ENCODE measurements at places on chromosomes 2 and 18. TPM values are rescaled to one million over a fixed set of nuclear protein-coding genes. Genes with fewer than 3 reads are reported as not detected.
A peak's percentile ranks its signal among the peaks of the same experiment; 100 is the strongest.

GRCh38 chr2:129490641-129491040, 488.8 kb upstream of the RAB6C start:
- no peak for DNase-seq

GRCh38 chr18:7940379-7940778, 373.3 kb downstream of the PTPRM start:
- no peak for DNase-seq

DNA sequence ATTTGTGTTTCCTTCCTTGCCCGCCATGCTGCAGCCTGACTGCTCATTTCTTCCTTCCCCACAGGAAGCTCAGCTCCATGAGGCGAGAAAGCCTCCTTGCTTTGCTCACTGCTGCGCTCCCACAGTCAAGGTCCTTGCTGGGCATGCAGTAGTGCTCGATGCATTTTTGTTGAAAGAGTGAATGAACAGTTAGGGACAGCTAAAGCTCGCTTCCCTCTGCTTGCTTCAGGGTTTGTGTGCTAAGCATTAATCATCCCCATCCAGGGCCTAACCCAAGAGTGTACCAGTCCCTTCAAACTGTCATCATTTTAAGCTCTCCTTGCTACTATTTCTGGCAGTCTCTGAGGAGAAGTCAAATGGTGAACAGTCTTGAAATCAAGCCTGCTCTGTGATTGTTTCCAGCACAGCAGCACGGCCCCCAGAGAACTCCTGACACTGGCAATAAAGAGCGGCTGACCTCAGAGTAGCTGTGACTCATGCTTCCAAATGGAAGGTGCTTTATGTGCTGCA, 171.7 kb upstream of the SOX11 start:
- DNase-seq: no peak

- peak; percentile 4 for DNase-seq
Measured at GRCh38 chr2:66305718-66306117, 129.2 kb upstream of the MEIS1 start.

GRCh38 chr2:217466805-217467204, 536.0 kb downstream of the TNS1 start:
- no peak for DNase-seq

- DNase-seq: no peak
Measured at GRCh38 chr18:10121786-10122515, 208.1 kb downstream of the VAPA start.

DNA sequence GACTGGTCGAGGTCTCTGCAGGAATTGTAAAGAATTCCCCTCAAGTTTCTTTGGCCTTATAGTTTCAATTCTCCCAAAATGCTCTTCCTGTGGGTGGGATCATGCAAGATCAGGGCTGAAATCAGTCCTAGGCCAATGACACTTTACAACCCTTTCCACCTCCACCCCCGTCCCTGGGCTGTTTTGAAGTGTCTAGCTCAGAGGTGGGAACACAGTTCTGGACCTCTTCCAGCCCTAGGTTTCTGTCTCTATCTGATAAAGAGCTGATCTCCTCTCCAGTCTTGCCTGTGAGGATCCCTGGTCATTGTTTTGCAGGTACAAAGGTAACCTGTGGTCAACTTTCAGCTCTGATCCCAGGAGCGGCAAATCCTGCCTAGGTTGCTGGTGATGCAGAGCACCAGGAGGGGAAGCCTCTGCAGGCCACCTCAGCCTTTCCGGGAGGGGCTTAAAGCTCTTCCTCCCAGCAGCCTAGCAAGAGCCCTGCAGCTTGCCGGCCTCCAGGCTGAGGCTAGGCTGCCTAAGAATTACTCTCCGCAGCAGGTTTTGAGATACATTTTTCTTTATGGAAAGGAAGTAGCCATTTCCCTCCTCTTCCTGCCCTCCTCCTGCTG, 69.8 kb upstream of the WIPF1 start:
- no peak for DNase-seq

GRCh38 chr18:23183411-23184150, 48.3 kb downstream of the CABLES1 start:
- DNase-seq: no peak

DNA sequence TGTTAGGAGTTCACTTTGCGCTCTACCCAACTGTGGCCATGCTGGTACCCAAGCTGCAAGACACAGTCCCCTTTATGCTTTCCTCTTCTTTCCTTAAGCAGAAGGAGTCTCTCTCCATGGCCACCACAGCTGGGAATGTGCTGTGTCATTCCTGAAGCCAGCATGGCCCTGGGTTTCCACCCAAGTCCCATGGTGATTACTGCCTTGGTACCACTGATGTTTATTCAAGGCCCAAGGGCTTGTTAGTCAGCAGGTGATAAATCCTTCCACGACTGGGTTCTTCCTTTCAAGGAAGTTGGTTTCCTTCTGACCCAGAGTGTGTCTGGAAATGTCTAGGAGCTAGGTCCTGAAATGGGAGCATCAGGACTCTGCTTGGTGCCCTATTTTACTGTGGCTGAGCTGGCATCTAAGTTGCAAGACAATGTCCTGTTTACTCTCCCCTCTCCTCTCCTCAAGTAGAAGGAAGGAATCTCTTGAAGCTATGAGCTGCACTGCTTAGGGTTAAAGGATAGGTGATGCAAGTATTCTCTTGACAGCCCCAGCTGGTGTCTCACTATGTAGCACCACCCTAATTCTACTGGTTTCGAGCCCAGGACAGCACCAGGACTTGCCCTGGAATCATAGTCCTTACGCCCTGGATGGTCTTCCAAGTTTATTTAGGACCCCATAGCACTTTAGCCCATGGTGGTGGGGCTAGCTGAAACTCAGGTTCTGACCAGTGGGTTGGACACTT, 18.7 kb upstream of the NUP35 start:
- DNase-seq: no peak

DNA sequence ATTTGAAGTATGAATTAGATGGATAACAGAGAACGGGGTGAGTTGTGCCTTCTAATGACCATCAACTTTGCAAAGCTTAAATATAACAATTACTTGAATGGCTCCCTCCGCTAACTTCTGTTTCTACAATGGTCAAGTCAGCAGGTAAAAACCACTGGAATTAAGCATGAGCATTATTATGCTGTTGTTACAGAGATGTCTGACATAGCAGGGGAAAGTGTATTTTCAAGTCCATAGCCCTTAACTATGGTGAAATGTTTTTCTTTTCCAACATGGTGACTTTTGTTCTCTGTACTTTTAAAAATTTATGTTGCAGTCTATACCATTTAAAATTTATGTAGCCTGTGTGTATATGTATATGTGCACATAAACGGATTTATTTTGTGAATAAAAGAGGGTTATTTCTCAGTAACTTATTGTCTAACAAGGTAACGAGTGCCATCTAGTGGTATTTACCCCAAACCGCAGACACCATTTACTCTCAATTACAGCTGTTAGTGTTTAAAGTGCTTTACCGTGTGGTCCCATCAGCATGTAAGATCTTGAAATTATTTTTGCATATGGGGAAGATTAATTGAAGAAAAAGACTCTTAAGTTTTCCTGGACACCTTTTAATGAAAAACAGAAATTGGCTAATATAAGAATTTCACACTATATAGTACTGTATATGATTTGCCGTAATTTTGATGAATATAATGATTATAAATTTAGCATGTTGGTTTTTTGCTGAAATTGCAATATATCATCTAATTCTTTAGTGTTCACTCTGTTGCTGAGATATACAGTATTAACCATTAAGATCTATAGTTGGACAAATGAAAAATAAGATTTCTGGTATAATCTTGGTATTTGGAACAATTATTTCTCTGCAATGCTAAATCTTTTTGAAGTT, 78.2 kb downstream of the UBE2E3 start:
- DNase-seq: no peak

- DNase-seq: no peak
Measured at GRCh38 chr2:218773881-218774280, 8.1 kb upstream of the CYP27A1 start.

GRCh38 chr2:27025861-27026851, 6.6 kb upstream of the TMEM214 start:
- DNase-seq: no peak

DNA sequence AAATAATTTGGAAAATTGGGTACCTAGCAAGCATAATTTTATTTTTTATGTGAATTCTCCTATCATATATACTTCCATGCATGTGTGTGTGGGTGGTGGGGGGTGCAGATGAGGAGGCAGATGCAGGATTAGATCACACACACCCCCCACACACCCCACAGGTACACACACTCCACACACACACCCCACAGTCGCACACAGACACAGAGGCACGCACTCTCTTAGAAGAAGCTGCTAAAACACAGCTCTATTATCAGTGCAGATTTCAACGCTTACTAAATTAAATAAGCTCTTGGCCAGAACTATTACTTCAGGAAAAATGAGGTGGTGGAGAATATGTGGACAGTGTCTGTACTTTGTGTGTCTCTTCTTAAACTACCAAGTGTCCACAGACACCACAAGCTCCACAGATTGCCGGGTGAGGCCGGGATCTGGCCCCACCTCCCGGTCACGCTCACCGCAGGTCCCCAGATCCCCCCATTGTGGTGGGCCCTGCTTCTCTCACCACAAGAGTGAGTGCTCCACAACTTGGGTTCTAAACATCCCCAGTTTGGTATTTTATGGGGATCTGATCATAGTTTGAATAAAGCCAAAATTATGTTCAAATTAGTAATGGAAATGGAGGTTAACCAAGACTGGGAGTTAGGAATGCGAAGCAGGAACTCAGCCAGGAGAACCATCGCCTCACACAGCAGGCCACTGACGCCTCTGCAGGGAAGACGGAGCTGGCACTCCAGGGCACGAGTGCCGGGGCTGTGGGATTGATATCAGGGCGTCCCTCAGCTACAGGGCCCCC, 102.1 kb downstream of the PXDN start:
- DNase-seq: no peak

GRCh38 chr2:230920167-230920566, 4.9 kb downstream of the GPR55 start:
- DNase-seq: no peak

GRCh38 chr18:77461062-77461688, 211.5 kb downstream of the GALR1 start:
- DNase-seq: no peak

DNA sequence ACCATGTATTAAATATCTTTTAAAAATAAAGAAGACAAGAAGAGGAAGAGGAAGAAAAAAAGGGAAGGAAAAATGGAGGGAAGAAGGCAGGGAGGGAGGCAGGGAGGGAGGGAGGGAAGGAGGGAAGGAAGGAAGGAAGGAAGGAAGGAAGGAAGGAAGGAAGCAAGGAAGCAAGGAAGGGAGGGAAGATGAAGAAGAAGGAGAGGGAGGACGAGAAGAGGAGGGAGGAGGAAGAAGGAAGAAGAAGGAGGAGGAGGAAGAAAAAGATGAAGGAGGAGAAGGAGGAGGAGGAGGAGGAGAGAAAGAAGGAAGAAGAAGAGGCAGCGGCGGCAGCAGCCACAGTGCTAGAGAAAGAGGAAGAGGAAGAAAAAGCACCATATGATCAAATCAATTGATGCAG, 189.6 kb downstream of the EXOC6B start:
- no peak for DNase-seq

- no peak for DNase-seq
Measured at GRCh38 chr2:48719480-48720177, 35.9 kb downstream of the LHCGR start.

DNA sequence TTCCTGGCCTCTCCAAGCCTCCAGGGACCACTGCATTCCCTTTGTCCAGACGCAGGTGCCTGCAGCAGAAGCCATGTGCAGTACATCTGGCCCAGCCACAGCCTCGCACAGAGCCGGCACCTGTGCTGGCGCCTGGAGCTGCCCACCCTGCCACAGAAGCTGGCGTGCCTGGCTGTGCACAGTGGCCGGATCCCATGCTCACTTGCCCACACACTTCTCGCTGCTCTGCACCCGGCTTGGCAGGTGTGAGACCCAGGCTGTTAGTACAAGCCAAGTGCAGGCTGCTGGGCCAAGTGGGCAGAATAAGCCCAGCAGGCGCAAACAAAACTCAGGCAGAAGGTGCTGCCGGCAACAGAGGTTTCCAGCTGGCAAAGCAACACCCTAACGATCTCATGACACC, 124.5 kb upstream of the CCDC150 start:
- peak; percentile 7 for DNase-seq

- no peak for DNase-seq
Measured at GRCh38 chr2:44388877-44389276, 27.1 kb downstream of the CAMKMT start.

GRCh38 chr18:36364911-36365624, 67.6 kb downstream of the FHOD3 start:
- DNase-seq: no peak

DNA sequence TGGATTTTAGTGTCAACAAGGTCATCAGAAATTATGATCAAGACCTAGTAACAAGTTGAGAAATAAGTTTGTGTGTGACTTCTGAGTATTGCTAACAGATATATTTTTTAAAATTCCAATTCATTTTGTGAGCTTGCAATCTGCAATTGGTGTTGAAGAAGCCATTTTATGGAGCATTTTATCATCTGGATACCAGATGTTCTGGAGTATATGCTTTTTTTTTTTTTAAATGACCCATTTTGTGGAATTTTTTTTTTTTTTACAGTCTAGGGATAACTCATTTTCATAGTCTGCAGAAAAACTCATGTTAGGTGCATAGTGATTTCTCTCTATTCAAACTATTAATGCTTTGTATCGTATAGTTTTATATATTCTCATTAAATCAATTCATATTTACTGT, 12.6 kb downstream of the QPCT start:
- no peak for DNase-seq

DNA sequence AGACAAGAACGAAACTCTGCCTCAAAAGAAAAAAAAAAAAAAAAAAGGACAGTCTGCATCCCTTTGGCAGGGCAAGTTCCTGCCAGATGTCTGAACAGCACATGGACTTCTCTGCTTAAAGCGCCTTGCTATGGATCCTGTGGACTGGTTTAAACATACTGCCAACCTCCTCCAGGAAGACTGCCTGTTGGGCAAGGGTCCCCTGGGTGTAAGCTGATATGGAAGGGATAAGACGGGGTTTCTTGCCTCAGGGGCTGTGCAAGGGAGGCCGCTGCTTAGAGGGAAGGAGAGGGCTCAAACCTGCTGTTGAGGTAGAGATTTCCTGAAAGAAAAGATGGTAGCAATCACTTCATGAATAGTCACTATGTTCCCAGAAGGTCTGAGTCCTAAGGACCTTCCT, 22.2 kb downstream of the SKA1 start:
- DNase-seq: no peak

GRCh38 chr2:36360063-36360462, 4.5 kb downstream of the CRIM1 start:
- DNase-seq: no peak

Gene FAM228A
- total RNA-seq: 3.9 TPM

Gene ARHGAP15
- 14.2 TPM for total RNA-seq

Gene CETN1
- total RNA-seq: not detected

Gene GREB1L
- 0.31 TPM for total RNA-seq

Gene ACMSD
- not detected for total RNA-seq

Gene SERPINB3
- total RNA-seq: not detected

Gene NR4A2
- total RNA-seq: 7.8 TPM

Gene MAP3K19
- total RNA-seq: 0.78 TPM

Gene IL36RN
- total RNA-seq: not detected

Gene MROH2A
- total RNA-seq: not detected

Measured in occipital lobe (tissue), 3 donors.